Activated CD4-positive, CD25-positive, alpha-beta regulatory T cell (primary cell): ENCODE measurements at places on chromosomes 5 and 9.

DNA sequence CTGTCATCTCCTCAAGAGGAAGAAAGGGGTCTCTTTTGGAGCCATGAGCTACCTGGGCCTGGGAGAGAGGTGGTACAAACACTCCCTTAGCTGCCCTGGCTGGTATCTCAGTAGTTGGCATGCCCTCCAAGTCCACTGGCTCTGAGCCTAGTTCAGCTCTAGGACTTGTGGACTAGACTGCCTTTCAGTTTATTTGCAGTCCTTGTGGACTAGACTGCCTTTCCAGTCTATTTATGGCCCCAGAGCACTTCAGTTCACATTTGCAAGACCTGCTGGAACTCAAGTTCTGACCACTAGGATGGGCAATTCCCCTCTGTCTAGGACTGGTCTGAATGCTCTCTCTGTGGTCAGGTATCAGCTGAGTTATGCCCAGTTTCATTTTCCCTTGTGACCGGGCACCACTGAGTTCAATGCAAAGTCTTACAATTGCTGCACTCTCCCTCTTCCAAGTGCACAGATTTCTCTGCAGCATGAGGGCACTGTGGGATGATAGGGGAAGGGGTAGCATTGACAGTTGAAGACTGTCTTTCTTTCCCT, 1019.0 kb downstream of the TAF11L14 start:
- DNase-seq = no peak

DNA sequence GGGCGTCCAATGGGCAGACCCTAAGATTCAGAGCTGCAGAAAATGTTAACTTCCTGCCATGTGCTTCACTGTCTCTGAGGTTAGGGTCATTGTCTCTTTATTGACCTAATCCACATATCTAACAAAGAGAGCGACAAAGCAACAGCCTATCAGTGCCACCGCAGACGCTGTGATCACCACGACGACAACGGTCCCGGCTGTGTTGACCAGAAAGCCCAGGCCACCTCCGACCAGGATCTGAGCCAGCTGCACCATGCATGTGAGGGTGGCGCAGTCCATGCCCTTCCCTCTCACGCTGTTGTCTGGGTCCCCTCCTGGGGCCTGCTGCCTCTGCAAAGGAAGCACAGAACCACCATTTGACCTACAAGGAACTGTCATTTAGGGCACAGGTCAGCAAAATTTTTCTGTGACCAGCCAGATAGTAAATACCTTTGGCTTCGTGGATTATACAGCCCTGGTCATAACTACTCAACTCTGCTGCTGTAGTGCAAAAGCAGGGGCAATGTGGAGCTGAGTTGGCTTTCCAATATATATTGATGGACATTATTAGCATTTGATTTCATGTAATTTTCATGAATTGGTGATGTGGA, 8.5 kb downstream of the RXFP3 start:
- DNase-seq = no peak

GRCh38 chr5:56637321-56637920, 177.9 kb upstream of the MAP3K1 start:
- DNase-seq = no peak

DNA sequence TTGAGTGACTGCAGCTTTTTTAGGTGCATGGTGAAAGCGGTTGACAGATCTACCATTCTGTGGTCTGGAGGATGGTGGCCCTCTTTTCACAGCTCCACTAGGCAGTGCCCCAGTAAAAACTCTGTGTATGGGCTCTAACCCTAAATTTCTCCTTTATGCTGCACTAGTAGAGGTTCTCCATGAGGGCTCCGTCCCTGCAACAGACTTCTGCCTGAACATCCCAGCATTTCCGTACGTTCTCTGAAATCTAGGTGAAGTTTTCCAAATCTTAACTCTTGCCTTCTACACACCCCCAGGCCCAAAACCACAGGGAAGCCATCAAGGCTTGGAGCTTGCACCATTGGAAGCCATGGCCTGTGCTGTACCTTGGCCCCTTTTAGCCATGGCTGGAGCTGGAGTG, 1898.1 kb upstream of the NUDT12 start:
- DNase-seq = no peak

DNA sequence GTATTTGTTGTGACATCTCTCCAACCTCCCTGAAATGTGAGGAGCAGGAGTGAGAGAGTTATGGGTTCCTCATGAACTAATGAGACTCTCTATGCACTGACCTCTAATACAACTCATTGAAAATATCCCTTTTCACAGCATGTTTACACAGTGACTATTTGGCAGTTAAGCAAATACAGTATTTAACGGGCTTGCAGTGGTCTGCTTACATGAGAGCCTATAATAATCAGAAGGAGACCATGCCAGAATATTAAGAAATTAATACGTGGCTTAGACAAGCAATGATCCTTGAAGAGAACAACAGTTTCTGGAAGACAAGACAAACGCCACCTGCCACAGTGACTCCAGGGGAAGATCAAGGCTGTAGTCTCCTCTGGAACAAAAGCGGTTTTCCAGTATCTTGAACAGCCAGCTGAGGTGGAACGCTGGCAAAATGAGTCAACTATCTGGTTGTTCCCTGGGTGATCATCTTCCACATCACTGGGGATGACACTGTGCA, 424.5 kb downstream of the DMAC1 start:
- no peak for DNase-seq

DNA sequence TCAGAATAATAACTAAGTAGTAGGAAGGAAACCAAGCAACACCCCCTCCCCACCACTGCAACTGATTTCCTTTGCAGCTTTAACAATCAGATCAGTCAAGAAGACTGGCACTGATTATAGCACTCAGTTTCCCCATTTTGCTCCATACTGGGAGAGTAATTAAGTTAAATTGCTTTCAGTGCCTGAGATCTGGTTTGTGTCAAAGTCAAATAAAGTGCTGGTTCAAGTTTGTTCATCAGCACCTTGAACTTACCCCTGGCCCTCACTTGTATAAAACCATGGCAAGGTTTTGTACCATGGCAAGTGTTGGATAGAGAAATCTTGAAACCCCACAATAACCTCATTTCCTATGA, 290.2 kb upstream of the SEMA6A start:
- DNase-seq = no peak

DNA sequence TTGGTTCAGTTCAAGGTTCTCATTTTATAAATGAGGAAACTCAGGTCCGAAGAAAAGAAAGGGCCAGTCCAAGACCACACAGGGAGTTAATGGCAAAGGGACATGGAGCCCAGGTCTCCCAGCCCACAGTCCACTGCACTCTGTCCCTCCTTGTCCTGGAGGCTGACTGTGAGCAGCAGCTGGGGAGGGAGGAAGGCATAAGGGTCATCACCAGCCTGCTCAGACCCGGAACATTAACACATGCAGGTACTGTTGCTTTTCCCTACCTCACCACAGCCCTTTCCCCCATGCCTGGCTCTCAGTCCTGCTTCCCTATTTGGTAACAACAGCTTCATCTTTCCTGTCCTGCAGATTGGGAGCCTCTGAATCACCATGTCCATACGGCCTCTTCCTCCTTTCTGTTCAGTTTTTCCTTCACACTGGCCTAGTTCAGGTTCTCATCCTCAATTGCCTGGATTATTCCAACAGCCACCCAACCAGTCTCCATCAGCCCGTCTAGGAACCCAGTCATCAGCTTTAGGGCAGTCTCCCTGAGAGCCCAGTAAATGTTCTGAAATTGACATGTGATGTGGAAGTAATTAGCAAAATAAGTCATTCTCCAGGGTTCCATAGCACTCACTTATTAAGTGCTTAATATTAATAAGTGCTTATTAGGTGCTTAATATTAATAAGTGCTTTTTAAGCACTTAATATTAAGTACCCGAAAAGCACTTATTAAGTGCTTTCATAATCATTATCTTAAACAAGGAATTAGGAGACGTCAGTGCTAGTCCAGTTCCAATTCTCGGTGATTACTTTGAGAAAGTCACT, 4.3 kb downstream of the GPX3 start:
- DNase-seq = no peak

GRCh38 chr9:133543772-133544467, 9.4 kb downstream of the ADAMTSL2 start:
- DNase-seq = no peak

DNA sequence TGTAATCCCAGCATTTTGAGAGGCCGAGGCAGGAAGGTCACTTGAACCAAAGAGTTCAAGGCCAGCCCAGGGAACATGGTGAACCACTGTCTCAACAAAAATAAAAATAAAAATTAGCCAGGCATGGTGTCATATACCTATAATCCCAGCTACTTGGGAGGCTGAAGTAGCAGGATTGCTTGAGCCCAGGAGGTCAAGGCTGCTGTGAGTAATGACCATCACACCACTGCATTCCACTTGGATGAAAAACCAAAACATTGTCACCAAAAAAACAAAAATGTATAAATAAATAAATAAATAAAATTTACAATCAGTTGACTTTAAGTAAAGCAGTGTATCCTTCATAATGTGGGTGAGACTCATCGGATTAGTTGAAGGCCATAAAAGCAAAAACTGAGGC, 541.4 kb downstream of the CSNK1G3 start:
- DNase-seq = no peak

- no peak for DNase-seq
These were observed 2.8 kb downstream of the OR1L8 start for GRCh38 chr9:122580360-122580759.

GRCh38 chr9:134047868-134048581, 19.8 kb downstream of the BRD3 start:
- no peak for DNase-seq

DNA sequence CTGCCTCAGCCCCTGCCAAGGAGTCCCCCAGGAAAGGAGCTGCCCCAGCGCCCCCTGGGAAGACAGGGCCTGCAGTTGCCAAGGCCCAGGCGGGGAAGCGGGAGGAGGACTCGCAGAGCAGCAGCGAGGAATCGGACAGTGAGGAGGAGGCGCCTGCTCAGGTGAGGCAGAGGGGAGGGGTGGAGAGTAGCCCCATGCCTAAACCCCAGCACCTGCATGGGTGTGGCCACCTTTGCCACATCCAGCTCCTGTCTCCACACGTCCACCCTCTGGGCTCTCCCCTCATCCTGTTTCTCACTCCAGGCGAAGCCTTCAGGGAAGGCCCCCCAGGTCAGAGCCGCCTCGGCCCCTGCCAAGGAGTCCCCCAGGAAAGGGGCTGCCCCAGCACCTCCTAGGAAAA, 17.2 kb downstream of the TCOF1 start:
- DNase-seq = no peak

GRCh38 chr5:159082474-159082873, 17.2 kb downstream of the EBF1 start:
- DNase-seq = no peak

DNA sequence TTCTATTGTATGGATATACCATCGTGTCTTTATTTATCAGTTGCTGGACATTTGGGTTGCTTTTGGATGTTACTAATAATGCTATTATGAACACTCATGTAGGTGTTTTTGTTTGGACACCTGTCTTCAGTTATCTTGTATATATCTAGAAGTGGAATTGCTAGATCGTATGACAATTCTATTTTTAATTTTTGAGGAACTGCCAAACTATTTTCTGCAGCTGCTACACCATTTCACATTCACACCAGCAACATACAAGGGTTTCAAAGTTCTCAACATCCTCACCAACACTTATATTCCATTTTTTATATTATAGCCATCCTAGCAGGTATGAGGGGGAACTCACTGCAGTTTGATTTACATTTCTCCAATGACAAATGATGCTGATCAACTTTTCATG, 324.6 kb downstream of the CAAP1 start:
- no peak for DNase-seq

DNA sequence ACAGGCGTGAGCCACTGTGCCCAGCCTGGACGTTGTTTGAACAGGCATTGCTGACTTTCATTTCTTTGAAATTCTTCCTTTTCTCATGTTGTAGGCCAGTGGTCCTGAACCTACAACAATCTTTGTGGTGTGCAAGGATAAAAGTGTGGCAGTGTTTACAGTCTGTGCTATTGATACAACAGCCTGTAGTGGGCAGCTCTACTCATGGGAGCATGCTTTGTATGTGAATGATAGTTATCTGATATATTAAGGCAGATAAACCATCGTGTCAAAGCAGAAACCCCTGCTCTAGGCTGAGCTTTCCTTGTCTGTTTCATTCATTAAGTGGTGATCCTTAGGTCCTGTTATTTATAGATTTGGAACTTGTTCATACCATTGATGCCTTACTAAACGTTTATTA, 42.6 kb downstream of the CSNK1G3 start:
- no peak for DNase-seq

DNA sequence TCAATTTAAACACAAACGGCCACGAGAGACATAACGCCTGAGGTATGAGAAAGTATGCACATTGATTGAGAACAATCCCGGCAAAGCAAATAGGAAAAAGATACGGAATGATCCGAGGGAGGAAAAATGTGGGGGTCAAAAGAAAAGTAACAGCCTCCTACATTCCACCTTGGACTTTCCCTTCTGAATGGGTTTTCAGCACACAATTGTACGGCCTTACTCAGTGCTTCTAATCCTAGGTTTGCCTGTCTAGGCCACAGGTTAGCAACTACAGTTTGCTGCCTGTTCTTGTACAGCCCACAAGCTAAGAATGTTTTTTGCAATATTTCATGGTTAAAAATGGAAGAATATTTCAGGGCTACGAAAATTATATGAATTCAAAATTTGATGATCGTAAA, 46.2 kb upstream of the RNF20 start:
- DNase-seq = no peak

DNA sequence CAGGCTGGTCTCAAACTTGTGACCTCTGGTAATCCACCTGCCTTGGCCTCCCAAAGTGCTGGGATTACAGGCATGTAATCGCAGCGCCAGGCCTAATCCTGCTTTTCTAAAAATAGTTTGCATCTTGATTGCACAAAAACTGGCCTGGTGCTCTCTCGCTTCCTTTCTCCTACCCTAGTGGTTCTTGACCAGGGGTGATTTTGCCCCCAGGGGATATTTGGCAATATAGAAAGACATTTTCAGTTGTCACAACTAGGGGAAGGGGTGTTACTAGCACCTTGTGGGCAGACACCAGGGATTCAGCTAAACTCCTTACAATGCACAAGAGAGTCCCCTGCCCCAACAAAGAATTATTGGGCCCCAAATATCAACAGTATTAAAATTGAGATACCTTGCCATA, 139.8 kb downstream of the DROSHA start:
- no peak for DNase-seq

DNA sequence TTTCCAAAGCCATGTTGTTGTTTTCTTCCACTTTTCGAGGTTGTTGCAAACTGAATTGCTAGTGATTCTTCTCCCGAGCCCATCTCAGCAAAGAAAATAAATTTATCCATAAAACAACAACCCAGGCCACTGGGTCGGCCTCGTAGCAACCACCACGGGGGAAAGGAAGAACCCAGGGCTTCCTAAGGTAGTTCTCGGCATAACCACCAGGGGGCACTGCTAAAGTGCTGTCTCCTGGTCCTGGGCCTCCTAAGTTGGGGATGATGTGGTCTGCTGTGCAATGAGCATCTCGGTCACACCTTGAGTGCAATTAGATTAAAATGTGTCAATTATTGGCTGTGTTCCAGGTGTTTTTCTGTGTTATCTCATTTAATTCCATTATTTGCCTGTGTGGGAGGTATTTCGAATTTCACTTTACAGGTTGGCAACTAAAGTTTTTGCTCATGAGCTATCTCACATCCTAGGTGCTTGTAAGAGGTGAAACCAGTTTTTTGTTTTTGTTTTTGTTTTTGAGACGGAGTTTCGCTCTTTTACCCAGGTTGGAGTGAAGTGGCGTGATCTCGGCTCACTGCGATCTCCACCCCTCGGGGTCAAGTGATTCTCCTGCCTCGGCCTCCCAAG, 102.8 kb upstream of the DAP start:
- DNase-seq = peak; percentile 27

- no peak for DNase-seq
These were observed 23.5 kb downstream of the HNRNPH1 start for GRCh38 chr5:179599973-179600372.
